Transverse colon (tissue), 4 donors: ENCODE measurements at places on chromosomes 11 and 22. TPM values are rescaled to one million over a fixed set of nuclear protein-coding genes. Genes with fewer than 3 reads are reported as not detected.

The PDGFB gene
- 2.7 TPM for total RNA-seq

GRCh38 chr22:48740731-48741405 lies 1086.8 kb downstream of the BRD1 start:
- no peak for DNase-seq

GRCh38 chr22:44108806-44109385 lies 71.8 kb upstream of the PARVG start:
- no peak for DNase-seq

DNA sequence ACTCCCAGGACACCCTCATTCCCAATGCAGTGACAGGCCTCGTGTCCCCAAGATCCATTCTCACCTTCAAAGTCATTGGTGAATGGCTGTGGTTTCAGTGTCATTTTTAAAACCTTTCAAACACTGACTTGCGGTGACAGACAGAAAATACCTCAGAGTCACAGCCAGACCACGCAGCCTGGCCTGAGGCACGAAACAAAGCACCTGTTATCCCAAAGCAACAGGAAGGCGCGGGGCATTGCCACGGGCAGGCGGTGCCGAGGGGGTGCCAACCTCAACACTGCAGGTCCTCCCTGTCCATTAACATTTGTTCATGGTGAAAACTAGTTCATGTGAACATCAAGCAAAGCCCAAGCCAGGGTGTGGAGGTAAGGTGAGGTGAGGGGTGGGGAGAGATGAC lies 38.2 kb downstream of the RPUSD4 start:
- no peak for DNase-seq

- peak; percentile 44 for DNase-seq
Measured at GRCh38 chr11:34855021-34855753, 61.0 kb downstream of the APIP start.

- no peak for DNase-seq
Measured at GRCh38 chr11:9176550-9176949, 85.2 kb upstream of the SCUBE2 start.

DNA sequence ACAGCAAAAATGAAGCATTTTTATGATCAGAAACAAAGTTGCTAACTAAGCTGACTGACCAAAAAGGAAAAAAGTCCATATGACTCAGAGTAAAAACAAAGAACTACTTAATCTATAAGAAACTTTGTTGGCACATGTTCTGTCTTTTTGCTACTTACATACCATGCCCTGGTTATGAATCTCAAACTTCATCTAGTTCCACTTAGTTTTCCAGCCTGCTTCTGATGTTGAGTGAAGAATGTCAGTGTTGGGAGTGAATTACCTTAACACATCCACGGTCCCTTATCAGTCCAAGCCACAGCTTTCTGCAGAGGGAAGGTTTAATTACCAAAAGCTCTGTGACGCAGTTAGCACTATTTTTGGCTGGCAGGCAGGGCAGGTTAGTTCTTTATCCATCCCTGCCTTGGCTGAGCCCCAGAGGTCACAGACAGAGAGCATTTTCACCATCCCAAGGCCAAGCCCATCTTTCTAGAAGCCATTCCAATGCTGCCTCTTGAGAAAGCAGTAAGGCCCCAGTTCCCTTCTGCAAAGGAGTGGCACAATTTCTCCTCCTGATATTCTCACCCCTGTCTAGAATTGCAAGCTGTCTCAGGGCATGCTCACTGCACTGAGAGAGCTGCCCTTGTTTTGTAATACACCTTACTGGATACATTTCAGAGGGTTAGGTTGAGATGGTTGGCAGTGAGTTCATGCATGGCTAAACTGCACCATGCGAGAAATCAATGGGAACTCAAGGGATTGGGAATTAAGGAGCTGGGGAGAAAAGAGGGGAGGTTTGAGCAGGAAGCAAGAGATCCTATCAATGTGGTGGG lies 67.1 kb downstream of the SLC1A2 start:
- no peak for DNase-seq

The TEAD1 gene
- total RNA-seq: 65.4 TPM

DNA sequence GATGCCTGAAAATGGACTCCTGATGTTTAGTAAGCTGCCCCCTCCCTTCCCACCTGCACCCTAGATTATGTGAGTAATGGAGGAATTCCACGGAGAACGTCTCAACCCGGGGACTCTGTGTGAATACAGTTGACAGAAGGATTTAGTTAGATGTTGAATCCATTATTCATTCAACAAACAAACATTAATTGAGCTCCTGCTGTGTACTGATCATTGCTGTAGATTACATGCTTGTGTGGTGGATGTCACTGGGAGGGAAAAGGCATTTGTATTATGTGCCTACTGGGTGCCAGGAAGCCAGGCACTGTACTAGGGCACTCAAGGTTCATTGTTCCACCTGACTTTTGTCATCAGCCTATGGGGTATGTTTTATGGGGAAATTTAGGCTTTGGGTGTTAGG lies 22.9 kb upstream of the CRYBB3 start:
- no peak for DNase-seq

- DNase-seq: no peak
Measured at GRCh38 chr11:125426818-125427528, 69.1 kb downstream of the FEZ1 start.

The SCGB1A1 gene
- total RNA-seq: not detected

DNA sequence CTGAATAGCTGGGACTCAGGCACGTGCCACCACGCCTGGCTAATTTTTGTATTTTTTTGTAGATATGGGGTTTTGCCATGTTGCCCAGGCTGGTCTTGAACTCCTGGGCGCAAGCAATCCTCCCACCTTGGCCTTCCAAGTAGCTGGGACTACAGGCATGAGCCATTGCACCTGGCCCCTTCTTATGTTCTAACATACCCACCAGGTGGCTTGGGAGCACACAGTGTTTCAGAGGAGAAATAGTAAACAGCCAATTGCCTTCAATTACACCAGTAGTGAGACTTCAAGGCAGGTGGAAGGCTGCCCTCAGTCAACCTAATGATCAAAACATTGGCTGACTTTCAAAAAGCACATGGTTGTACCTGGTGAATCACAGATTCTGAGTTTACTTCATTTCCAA lies 167.2 kb downstream of the SWAP70 start:
- no peak for DNase-seq
